ENCODE measurements at places on chromosomes 13 and 19.
A peak's percentile ranks its signal among the peaks of the same experiment; 100 is the strongest.

- no peak for DNase-seq
Observed at GRCh38 chr19:31532034-31532433, 182.8 kb upstream of the TSHZ3 start.

DNA sequence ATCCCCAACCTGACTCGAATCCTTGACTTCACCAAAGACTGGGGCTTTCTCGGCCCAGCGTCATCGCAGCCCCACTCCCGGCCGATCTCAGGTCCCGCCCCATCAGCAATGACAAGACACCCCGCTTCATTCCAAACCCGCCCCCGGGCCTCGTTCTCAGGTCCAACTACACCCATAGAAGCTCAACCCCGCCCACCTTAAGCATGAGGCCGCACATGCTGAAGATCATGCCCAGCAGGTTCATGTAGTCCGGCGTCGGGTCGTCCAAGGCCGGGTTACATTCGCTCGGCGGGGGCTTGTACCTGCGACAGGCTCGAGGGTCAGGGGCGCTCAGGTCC lies 2.3 kb downstream of the WDR83 start:
- peak; percentile 70 for DNase-seq

DNA sequence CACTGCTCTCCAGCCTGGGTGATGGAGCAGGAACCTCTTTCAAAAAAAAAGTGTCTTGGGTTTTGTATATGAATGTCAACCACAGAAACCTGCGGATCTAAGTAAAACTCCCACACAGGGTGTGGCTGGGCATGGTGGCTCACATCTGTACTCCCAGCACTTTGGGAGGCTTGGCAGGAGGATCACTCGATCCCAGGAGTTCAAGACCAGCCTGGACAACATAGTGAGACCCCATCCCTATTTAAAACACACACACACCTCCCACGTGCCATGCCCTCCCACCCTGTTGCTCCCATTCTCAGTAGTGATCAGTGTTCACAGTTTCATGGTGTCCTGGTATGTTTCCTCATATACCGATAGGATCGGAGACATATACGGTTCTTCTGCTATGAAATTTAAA lies 9.2 kb downstream of the TMED1 start:
- DNase-seq: no peak

DNA sequence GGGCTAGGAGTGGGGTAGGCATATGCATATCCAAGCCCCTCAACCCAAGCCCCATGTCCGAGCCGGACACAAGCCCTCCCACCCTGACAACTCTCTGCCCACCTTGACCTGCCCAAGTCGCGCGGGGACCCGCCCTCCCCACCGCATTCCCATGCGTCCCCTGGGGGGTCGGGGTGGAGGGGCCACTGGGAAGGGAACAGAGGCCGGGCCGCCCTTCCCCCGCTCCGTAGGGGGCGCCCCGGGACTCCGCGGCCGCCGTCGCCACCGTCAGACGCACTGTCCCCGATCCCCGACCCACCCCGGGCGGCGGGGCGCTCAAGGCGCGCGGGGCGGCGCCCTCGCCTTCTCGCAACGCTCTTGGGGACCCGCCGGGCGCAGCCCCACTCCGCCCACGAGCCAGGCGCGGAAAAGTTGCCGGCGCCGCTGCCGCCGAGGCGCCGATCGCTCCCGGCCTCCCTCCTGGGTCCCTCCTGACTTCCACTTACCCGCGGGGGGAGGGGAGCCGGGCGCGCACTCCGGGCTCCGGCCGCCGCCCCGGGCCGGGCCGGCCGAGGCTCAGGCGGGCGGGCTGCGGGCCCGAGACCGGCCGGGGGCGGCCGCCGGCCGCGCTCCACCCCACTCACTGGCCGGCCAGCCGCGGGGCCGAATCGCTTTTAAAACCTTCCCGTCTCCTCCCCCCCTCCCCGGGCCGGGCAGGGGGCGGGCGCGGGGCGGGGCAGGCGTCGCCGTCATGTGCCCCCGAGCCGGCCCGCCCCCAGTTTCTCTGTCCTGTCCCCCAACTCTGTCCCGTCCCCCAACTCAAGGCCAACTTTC lies 34.4 kb upstream of the NANOS3 start:
- peak; percentile 88 for DNase-seq

DNA sequence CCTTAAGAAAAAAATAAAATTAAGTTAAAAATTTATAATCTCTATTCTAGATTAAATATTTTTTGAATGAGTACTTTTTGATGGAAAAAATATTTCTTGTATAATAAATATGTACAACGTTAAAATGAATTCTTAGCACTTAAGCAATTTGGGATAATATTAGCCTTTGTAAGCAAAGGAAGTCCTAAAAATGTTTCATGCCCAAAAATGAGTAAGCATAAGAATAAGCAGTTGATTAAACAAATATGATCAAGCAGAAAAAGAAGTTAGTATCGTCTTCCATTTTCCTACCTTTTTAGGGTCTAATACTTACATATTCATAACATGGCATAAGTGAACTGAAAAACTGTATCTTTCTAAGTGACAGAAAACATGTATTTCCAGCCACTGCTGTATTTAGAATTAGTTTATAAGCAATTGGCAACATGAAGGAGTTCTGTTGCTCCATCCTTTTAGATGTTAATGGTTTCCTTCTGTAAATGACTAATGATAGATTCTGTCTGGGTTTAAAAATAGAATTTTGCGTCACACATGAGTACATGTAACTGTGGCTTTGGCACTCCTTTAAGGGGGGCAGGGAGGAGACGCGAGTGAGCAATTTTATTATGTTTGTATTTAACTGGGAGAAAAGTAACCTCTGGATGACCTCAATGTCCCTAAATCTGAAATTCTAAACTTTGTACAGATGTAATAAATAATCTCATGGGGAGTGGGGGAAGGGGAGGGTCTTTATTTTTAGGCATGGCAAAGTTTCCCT lies 237.4 kb downstream of the RGCC start:
- DNase-seq: peak; percentile 27

GRCh38 chr19:13215572-13216380 lies 65.6 kb downstream of the IER2 start:
- DNase-seq: no peak

- DNase-seq: no peak
Observed at GRCh38 chr19:15337202-15337601, 4.9 kb upstream of the BRD4 start.

DNA sequence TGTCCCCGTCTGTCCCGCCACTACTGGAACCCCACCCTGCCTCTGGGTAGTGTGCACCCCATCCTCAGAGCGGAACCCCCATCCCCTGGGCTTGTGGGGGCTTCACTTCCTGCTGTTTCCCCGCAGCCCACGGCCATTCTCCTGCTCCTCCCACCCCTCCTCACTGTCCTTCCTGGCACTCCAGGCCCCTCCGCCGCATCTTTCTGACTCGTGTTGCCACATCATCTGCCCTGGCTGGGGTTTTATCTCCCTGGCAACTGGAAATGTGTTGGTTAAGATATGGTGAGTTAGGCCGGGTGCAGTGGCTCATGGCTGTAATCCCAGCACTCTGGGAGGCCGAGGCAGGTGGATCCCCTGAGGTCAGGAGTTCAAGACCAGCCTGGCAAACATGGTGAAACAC lies 37.3 kb downstream of the KDM4B start:
- DNase-seq: no peak

- DNase-seq: no peak
Observed at GRCh38 chr19:57651654-57651996, 17.1 kb upstream of the ZSCAN4 start.

DNA sequence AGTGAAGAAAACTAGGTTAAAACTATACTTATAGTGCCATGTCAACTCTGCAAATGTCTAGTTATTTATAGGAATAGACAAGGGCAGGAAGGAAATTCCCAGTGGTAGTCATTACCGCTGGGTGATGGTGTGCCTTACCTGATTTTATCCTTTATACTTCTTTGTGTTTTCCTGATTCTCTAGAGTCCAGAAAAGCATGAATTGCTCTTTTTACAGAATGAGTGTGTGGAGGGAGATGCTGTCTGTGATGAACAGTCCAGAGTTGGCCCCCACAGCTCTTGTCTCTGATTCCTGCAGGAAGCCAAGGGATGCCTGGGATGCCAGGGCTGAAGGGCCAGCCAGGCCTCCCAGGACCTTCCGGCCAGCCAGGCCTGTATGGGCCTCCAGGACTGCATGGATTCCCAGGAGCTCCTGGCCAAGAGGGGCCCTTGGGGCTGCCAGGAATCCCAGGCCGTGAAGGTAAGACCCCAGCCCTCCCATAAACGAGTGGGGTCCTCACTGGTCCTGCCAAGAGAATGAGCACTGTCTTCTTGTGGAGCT lies 83.7 kb downstream of the RAB20 start:
- no peak for DNase-seq

DNA sequence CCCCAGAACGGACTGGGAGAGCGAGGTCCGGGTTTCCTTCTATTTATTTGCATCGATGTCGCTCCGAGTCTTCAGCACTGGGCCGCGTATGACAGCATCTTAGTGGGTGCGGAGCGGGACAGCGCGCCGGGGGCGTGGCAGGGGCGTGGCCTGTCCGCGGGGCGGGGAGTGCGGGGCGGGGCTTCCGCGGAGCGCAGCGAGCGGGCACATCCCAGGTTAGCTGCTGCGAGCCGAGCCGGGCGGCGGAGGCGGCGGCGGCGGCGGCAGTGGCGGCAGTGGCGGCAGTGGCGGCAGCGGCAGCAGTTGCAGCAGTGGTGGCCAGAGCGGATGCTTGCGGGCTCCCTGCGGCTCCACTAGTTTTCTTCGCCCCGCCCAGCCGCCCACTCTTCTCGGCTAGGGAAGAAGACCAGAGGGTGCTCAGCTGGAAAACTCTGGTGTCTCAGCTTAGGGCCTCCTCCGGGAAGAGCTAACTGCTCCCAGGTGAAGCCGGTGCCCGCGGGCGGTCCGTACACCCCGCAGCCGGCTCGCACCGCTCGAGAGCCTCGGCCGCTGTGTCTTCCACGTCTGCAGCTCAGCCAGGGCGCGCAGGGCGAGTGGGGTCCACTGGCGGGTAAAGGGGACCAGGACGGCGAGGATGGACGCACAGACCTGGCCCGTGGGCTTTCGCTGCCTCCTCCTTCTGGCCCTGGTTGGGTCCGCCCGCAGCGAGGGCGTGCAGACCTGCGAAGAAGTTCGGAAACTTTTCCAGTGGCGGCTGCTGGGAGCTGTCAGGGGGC lies at the start of gene GPC5:
GPC5 (plus strand) TSS at position 209 of the 776 bp plus-strand sequence.
- DNase-seq: peak; percentile 55

DNA sequence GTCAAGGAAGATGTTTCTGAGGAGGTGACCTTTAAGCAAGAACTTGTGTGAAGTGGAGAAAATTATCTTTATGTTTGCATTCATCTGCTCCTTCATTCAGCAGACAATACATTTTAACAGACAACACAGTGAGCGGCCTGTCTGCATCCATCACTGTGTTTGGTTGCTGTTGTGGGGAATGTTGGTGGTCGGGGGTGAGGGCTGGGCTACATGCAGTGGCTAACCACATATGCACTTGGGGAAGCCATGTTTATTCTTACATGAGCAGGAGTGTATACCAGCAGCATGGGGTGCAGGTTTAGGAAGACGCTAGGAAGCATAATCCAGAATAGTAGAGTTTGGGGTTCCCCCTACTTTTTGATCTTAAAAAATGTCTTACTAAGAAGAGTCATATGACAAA lies 66.4 kb downstream of the DHRS12 start:
- no peak for DNase-seq

DNA sequence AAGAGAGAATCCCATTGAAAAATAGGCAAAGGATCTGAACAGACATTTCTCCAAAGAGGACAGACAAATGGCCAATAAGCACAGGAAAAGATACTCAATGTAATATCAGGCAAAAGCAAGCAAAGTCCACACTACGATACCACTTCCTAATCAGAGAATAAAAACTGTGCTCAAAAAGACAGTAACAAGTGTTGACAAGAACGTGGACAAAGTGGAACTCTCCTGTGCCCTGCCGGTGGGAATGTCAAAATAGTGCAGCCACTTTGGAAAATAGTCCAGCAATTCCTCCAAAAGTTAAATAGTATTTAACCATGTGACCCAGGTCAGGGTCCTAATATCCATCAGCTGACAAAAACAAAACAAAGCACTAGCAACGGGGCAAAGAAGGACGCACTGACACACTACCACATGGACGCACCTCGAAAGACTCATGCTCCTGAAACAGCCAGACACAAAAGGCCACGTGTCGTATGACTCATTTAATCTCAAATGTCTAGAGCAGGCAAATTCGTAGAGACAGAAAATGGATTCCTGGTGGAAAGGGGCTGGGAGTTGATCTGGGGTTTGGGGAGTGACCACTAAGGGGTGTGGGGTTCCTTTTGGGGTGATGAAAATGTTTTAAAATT lies 5.2 kb downstream of the MIER2 start:
- no peak for DNase-seq

- DNase-seq: no peak
Observed at GRCh38 chr19:39470724-39471339, 9.8 kb upstream of the TIMM50 start.

- no peak for DNase-seq
Observed at GRCh38 chr13:100610391-100611347, 22.1 kb upstream of the GGACT start.

GRCh38 chr19:33205531-33206260 lies 11.6 kb downstream of the LRP3 start:
- DNase-seq: no peak

DNA sequence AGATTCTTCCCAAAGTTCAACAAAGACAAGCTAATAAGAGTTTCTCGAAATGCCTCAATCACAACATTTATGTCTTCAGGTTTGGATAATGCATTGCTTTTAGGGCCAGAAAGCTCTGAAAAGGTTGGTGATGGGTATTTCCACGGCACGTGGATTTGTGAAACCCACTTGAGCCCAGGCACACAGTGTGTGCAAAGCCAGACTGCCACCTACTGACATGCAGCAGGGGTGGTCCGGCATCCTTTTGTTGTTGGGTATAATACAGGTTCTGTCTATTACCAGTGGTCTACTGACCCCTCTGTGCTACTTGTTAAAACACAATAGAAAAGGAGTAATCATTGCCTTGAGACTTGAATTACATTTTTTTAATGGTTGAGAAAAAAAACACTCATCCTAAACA lies 225.6 kb downstream of the RAP2A start:
- DNase-seq: no peak

GRCh38 chr13:110368408-110368807 lies 61.3 kb downstream of the COL4A2 start:
- no peak for DNase-seq

- no peak for DNase-seq
Observed at GRCh38 chr13:94408314-94409036, 71.0 kb downstream of the DCT start.

DNA sequence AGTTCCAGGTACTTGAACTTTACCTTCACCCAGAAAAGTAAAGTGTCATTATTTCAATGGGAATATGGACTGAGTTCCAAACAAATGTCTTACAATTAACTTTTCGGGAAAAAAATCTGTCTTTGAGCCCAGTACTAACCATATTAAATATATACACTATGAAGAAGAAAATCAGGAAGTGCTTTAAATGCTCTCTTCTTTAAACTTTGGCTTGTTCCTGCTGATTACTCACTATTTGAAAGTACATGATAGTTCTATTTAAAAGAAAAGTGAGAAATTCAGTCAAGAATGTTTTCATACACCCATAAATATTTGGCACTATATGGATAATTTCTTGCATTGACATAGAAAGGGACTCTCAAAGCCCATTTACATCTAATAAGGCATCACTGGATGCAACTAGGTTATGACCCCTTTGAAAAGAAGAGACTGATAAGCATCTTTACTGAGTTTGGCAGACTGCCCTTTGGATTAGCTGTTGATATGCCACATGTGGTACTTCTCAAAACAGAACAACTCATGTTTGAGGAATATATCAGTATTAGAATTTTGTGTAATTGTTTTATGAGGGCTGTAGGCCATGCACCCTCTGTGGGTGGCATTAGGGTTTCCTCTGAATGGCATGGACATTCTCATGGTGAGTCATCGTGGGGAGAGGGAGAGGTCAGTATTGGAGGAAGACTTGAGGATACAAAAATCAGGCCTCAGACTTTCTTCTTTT lies 25.0 kb upstream of the VWA8 start:
- no peak for DNase-seq
